ENCODE measurements at places on chromosomes 7 and 10.
A peak's percentile ranks its signal among the peaks of the same experiment; 100 is the strongest.

- no peak overlapping the region for H3K27ac ChIP-seq
- H3K36me3 ChIP-seq = no peaks in the 10 kb centered on the region
- no peaks in the 10 kb centered on the region for H3K27me3 ChIP-seq
- H3K4me1 ChIP-seq = peaks cover 12% of the 10 kb centered on the region
- H3K4me3 ChIP-seq = peak overlapping the region; percentile 64
- peak; percentile 58 for DNase-seq
Measured at GRCh38 chr7:101216860-101217387, 457 bp downstream of the PLOD3 start.

DNA sequence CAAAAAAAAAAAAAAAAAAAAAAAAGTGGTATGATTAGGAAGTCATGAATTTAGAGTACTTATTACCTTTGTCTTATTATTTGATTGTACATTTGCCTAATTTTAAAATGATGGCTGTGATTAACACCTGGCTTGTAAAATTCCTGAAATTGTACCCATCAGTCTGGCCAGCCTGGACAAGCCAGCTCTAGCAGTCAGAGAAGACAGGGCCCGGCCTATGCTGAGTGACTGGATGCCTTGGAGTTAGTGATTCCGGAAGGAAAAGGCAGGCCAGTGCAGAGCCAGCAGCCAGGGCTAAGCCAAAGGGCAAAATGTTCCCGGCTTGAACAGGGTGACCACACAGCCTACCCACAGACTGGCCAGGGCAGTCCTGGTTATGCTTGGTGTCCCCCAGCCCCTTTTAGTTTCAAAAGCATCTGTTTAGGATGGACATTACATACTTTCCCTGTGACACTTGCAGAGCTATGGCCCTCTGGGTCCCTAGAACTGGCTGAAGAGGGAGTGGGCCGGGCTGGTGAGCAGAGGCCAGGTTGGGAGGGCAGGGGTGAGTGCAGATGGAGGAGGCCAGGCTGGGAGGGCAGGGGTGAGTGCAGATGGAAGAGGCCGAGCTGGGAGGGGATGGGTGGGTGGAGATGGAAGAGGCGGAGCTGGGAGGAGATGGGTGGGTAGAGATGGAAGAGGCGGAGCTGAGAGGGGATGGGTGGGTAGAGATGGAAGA is 61.7 kb downstream of the PROSER2 start:
- H3K27me3 ChIP-seq = no peaks in the 10 kb centered on the region
- DNase-seq = no peak
- H3K4me1 ChIP-seq = no peaks in the 10 kb centered on the region
- H3K36me3 ChIP-seq = no peaks in the 10 kb centered on the region
- H3K27ac ChIP-seq = no peak overlapping the region

DNA sequence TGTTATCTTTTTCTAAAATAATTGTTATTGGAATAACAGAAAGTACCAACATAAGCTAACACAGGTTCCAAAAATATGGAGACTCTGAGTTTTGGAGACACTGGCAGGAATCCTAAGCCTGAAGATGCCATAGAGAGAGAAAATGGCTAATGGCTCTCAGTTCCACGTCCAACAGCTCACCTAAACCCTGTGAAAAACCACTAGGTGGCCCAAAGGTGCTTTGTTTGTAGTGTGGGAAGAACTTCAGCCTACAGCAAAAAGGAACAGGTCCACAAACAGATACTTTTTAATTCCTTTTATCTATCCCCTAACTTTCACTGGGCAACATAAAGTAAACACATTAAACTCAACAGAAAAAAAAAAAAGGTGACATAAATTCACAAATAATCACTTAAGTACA is 272.3 kb downstream of the SEMA3D start:
- peak; percentile 42 for DNase-seq
- H3K27me3 ChIP-seq = no peaks in the 10 kb centered on the region
- peaks cover 30% of the 10 kb centered on the region for H3K4me1 ChIP-seq
- no peak overlapping the region for H3K4me3 ChIP-seq
- no peaks in the 10 kb centered on the region for H3K36me3 ChIP-seq
- H3K27ac ChIP-seq = no peak overlapping the region

- H3K4me3 ChIP-seq = no peak overlapping the region
- H3K4me1 ChIP-seq = 0 out of 2 replicates have a peak, but pooled peaks cover 3% of the 10 kb centered on the region
- no peaks in the 10 kb centered on the region for H3K27me3 ChIP-seq
- no peak for DNase-seq
Measured at GRCh38 chr10:93149761-93150160, 76.1 kb downstream of the CYP26A1 start.

DNA sequence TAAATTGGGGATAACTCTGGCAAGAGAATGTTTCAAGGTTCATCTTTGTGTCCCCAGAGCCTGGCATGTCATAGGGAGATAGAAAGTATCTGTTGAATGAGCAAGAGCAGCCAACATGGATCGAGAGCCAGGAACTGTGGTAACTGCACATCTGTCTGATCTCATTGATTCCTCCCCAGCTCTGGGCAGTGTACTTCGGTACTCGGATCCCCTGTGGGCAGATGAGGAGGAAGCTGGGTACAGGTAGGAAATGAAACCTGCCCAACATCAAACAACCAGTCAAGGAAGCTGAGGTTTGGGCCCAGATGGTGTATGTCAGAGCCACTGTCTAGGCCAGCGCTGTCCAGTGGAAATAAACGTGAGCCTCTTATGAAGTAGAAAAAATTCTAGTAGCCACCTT is 76.4 kb downstream of the GRK5 start:
- H3K27me3 ChIP-seq = no peaks in the 10 kb centered on the region
- H3K27ac ChIP-seq = no peak overlapping the region
- H3K4me1 ChIP-seq = no peaks in the 10 kb centered on the region

GRCh38 chr7:123533929-123534382 is 439 bp downstream of the IQUB start:
- no peaks in the 10 kb centered on the region for H3K36me3 ChIP-seq
- H3K4me3 ChIP-seq = peak overlapping the region; percentile 72
- H3K27me3 ChIP-seq = peaks cover 11% of the 10 kb centered on the region
- peaks cover 11% of the 10 kb centered on the region for H3K4me1 ChIP-seq

GRCh38 chr7:4823441-4824119 is 38.2 kb downstream of the PAPOLB start:
- H3K27me3 ChIP-seq = no peaks in the 10 kb centered on the region
- H3K27ac ChIP-seq = no peak overlapping the region
- no peaks in the 10 kb centered on the region for H3K36me3 ChIP-seq

DNA sequence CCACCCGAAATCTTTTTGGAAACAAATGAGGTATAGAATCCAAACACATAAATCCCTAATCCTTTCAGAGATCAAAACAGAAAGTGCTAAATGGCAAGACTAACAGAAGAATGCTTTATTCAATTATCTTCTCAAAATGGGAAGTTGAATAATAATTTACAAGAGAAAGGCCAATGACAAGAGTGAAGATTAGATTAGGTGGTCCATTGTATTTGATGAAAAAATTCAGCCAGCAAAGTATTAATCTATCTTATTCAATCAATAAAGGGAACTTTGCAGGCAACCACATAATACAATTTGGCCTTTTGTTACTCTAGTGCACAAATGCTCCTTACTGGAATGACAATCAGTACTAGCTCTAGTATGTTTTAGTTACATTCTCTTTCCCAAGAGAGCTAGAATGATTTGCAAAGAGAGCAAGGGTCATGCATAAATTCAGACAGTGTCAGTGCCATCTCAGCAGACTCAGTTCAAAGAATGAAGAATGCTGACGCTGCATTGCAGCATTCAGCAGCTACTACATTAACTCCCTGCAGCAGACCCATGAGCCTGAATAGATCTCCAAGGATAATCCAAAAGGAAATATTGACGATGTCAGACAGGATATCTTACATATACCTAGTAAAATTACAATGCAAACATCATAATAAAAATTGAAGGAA is 131.8 kb downstream of the ANK3 start:
- no peaks in the 10 kb centered on the region for H3K36me3 ChIP-seq
- no peaks in the 10 kb centered on the region for H3K27me3 ChIP-seq
- H3K27ac ChIP-seq = no peak overlapping the region
- peak; percentile 22 for DNase-seq

DNA sequence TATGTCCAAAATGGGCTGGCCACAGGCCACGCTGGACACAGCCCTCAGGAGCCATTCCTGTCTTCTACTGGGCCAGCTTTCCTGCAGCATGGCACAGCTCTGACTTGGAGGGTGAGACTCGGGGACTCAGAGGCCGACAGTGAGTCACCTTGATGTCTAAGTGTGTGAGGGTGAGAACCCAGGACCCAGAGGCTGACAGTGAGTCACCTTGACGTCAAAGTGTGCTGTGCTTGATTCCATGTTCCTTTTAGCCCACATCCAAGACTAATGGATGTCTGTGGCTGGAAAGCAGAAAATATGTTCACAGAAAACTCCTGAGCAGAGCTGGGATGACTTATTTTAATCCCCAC is 6.0 kb upstream of the FAM170B start:
- peaks cover 11% of the 10 kb centered on the region for H3K4me1 ChIP-seq
- no peaks in the 10 kb centered on the region for H3K36me3 ChIP-seq
- H3K27ac ChIP-seq = no peak overlapping the region
- no peaks in the 10 kb centered on the region for H3K27me3 ChIP-seq

- H3K36me3 ChIP-seq = no peaks in the 10 kb centered on the region
- DNase-seq = no peak
- peaks cover 7% of the 10 kb centered on the region for H3K4me1 ChIP-seq
Measured at GRCh38 chr10:60877777-60878120, 66.2 kb downstream of the RHOBTB1 start.

GRCh38 chr7:33537104-33537477 is 368.2 kb upstream of the BMPER start:
- H3K4me1 ChIP-seq = peaks cover 10% of the 10 kb centered on the region
- H3K27ac ChIP-seq = no peak overlapping the region
- no peak overlapping the region for H3K4me3 ChIP-seq
- no peak for DNase-seq

DNA sequence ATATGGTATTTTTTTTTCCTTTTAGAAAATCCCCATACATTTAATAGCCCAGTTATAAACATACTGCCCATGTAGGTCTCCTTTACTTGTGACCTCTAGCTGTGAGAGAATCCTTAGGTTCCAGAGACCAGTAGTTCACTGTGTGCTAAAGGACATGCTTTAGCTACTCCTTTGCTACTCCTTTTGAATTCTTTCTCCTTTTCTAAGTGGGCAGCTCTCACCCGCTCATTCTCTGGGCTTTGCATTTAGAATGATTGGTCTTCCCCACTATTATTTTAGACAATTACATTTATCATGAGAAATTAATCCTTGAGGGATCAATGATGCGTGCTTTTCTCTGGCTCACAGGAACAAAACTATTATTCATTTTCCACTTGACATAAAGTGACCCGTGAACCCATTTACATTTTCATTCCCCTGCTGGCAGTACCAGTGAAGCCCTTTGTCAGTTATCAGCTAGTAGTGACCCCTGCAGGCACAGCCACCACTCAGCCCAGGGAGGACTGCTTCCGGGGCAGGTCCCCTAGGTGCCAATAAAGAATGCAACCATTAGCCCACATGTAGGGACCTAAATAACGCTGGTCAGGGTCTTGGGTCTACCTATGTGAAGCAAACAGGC is 844.3 kb downstream of the CNTNAP2 start:
- peak; percentile 29 for DNase-seq
- H3K27ac ChIP-seq = no peak overlapping the region
- no peaks in the 10 kb centered on the region for H3K27me3 ChIP-seq
- H3K36me3 ChIP-seq = no peaks in the 10 kb centered on the region

GRCh38 chr10:101322266-101323108 is 31.5 kb upstream of the BTRC start:
- no peaks in the 10 kb centered on the region for H3K36me3 ChIP-seq
- H3K27ac ChIP-seq = no peak overlapping the region
- H3K4me3 ChIP-seq = no peak overlapping the region
- no peak for DNase-seq

DNA sequence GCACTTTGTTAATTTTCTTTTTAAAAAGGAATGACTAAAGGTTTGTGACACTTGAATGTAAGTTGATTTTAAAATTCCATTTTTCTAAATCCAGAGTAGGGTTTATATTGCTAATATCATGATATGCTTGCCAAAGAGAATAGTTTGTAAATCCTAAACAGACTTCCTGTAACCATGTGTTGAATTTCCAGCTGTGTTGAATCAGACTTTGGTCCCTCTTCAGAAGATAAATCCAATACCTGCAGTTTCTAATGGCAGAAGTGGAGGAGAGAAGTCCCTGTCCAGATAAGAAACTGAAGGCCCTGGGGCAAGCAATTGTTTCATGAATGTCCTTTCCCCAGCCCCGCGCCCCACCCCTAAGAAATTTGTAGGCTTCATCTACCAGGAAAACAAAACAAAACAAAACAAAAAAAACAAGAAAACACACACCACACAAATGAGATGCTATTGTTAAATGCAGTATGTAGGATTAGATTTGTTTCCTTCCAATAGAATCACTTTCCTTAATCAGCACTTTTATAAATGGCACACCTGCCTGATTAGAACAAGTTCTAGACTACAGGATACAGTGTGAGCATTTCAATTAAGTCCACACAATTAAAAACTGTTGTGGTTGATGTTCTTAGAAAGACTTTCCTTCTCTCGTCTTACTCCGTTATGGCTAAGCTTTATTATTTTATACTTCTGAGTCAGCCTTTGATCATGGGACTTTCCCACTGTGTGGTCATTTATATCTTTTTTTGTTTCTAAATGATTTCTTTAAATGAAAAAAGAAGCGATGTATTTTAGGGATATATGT is 122.8 kb downstream of the KAT6B start:
- H3K4me3 ChIP-seq = no peak overlapping the region
- no peak for DNase-seq
- no peak overlapping the region for H3K27ac ChIP-seq

GRCh38 chr10:116712519-116712918 is 29.8 kb downstream of the HSPA12A start:
- H3K4me1 ChIP-seq = peaks cover 2% of the 10 kb centered on the region
- no peaks in the 10 kb centered on the region for H3K27me3 ChIP-seq
- no peak overlapping the region for H3K4me3 ChIP-seq
- H3K27ac ChIP-seq = no peak overlapping the region
- no peak for DNase-seq

- H3K36me3 ChIP-seq = peaks cover 6% of the 10 kb centered on the region
- H3K27me3 ChIP-seq = no peaks in the 10 kb centered on the region
- no peak overlapping the region for H3K4me3 ChIP-seq
- peak overlapping the region; percentile 48 for H3K27ac ChIP-seq
Measured at GRCh38 chr10:112985690-112986543, 35.9 kb downstream of the TCF7L2 start.

DNA sequence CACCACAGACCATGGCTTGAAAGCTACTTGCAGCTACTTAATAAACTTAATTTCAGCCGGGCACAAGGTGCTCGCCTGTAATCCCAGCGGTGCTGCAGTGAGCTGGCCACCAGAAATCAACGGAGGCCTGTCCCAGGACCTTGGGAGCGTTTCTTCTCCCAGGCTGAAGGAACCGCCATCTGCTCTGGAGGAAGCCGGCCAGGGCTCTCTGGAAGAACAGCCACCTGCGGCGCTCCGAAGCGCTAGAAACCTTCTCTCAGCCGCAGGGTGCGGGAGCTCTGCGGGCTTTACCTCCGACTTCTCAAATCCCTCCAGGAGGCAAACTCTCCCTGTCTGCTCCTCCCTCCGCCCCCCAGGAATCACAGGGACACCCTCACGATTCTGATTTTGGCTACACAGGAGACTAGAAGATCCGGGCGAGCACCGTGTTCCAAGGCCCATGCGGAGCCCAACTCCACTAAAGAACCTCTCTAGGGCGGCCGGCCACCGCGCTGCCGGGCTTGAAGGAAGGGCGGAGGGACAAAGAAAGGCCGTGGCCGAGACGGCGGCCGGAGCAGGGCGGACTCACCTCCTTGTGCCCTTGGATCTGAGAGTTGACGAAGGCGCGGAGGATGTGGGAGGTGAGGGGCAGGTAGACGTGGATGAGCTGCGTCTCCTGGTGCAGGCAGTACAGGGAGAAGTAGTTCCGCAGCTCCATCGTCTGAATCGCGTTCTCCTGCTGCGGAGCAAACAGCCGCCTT is 14.4 kb downstream of the NUDT1 start:
- H3K27me3 ChIP-seq = no peaks in the 10 kb centered on the region
- no peaks in the 10 kb centered on the region for H3K4me1 ChIP-seq
- no peak for DNase-seq
- no peak overlapping the region for H3K4me3 ChIP-seq
- 0 out of 2 replicates have a peak overlapping the region, but pooled peaks have one; percentile 19 for H3K27ac ChIP-seq
- H3K36me3 ChIP-seq = no peaks in the 10 kb centered on the region

All from GM23338 (cell line).